Skeletal muscle cell (primary cell): ENCODE measurements at places on chromosomes 3 and 15.

DNA sequence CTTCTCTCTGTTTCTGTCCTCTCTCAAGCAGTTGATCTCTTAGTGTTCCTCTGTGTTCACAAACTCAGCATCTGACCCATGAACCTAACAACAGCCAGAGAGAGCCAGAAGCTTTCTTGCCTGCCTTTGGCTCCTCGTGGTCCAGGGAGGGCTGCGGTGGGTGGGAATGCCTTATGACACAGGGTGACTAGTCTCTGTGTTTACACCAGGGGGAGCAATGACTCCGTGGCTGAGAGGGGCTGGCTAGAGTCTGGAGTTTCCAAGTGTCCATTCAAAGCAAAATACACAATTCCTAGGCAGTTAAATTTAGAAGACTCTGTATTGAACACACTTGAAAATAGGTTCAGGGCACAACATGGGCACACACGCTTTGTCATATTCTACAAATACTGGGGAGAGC lies 370.0 kb upstream of the FRG2C start:
- DNase-seq = peak; percentile 6

DNA sequence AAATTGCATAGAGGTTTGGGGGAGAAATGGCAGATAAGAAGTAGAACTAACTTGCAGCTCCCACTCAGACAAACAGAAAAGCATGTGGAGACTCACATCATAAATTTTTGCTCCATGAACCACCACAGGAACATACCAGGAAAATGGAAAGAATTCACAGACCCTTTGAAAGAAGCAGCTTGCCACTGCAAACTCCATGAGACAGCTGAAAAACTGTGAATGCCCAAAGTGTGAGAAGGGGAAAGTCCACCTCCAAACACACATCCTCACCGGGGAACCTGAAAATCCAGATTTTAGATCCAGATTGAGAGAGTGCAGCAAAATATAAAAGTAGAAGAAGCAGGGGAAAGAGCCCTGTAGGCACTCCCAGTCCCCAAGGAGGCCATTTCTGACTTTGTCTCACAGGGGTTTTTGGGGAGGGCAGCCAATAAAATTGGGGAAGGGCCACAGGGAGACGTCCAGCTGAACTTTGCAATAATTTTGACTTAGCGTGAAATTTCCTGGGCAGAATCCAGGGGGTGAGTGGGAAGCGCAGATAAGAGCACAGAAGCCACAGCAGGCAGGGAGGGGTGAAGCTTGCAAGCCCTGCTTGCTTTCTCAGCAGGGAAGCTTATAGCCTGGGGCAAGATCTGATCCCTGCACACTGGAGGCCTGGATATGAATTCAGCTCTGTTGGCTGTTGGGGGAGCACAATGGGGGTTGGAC lies 183.4 kb upstream of the UBE2E2 start:
- DNase-seq = no peak

DNA sequence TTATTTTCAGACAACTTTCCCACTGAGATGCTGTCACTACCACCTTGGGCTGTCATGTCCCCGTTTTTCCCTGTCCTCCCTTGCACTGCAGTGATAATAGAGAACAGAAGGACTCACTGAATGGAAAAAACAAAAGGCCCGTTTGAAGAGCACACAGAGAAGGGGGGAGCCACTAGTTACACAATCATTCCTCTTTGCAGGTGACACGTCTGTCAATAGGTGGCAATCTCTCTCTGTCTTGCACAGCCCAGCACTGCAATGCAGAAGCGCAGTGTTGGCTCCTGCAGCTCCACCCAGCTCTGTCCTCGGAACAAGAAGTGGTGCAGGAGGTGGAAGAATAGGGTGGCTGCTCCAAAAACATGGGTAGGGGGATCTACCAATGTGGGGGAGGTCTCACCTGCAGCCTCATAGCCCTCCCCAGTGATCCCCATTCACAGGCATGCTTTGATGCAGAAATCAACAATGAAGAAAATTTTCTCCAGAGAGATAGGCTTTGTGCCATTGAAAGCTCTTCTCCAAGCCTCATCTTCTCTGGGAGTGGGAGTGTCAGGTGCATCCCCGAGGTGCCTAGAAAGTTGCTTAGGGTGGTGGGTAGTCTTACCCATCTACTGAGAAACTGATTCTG lies 31.8 kb downstream of the FSTL1 start:
- DNase-seq = no peak

GRCh38 chr3:61343543-61343942 lies 92.3 kb upstream of the FHIT start:
- no peak for DNase-seq

DNA sequence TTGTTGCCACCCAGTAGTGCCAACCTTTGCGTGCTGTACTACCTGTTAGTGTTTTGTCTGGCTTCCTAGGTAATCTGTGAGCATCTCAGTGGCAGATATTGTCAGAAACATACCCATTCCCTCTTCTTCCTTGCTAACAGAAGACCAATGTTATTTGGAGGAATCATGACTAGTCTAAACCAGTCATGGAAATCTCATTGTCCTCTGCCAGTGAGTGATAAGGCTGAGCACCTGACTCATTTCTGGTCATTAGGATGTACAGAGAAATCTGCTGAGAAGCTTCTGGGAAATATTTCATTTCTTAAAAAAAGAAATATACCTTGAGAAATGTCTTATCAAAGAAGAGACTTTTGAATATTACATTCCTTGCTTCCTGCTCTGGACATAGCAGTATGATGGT lies 70.1 kb upstream of the CDV3 start:
- no peak for DNase-seq

- no peak for DNase-seq
Measured at GRCh38 chr3:153956613-153957012, 164.6 kb upstream of the ARHGEF26 start.

- DNase-seq = no peak
Measured at GRCh38 chr15:84982301-84982920, 755 bp downstream of the PDE8A start.

DNA sequence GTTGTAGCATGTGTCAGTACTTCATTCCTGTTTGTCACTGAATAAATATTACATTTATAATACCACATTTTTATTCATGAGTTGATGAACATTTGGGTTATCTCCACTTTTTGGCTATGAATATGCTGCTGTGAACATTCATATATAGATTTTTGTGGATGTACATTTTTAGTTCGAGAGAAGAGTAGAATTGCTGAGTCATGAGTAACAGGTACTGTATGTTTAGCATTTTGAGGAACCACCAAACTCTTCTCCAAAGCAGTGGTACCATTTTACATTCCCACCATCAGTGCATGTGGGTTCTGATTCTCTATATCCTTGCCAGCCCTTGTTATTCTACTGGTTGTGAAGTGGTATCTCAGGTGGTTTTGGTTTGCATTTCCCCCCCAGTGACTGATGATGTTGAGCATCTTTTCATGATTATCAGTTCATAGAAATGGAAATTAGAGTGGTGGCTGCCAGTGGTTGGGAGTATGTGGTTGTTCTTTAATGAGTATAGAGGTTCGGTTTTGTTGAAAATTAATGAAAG lies 59.6 kb downstream of the CCDC66 start:
- no peak for DNase-seq

DNA sequence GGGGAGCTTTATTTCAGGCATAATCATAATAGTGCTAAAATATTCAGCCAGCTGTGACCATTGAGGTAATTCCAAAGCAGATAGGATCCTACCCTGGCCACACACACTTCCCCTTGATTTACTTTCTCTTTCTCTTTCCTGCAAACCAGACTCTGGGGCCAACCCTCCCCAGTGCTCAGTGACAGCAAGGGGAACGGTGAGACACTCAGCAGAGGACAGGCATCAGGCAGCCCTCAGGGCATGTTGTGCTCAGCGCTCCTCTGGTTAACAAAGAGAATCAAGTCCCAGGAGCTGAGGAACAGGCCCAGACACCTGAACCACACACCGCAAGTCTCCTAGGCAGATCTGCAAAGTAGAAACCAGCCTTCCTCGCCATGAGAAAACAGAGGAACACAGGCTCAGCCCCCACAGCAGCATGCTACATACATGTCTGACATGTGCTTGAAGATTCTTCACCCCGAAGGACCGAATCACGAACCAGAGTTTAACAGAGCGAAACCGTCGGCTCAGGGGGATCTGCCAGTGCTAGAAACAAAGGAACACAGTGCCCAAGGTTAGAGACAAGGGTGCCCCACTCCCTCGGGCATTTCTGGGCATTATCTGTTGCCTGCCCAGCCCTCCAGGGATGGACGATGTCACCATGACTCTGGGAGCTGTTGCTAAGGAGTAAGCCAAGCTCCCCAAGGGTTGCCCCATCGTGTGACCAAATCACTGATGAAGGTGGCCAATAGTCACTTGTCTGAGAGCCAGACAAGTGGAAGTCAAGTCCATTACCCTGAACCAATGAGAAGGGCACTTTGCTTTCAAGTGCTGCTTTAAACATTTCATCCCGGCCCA lies 17.5 kb downstream of the HDC start:
- DNase-seq = no peak

GRCh38 chr3:187212705-187213104 lies 15.4 kb downstream of the RTP1 start:
- no peak for DNase-seq

DNA sequence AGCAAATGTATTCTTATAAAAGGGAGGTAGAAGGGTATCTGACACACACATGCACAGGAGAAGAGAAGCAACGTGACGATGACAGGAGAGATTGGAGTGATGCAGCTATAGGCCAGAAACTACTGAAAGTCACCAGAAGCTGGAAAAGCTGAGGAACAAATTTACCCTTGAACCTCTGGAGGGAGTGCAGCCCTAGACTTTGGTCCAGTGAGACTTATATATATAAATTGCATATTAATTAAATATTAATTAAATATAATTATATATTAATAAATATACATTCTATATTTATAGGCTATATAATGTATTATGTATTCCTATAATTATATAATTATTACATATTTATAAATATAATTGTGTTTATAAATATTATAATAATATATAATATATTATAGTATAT lies 96.5 kb upstream of the LMCD1 start:
- no peak for DNase-seq

GRCh38 chr15:40957581-40958051 lies 4.3 kb downstream of the CHAC1 start:
- DNase-seq = no peak
